Activated T-cell treated with anti-CD3 and anti-CD28 coated beads, Interleukin-2, amount 50 U/mL, for 48 hours (primary cell): ENCODE measurements at places on chromosomes 2 and 18.

DNA sequence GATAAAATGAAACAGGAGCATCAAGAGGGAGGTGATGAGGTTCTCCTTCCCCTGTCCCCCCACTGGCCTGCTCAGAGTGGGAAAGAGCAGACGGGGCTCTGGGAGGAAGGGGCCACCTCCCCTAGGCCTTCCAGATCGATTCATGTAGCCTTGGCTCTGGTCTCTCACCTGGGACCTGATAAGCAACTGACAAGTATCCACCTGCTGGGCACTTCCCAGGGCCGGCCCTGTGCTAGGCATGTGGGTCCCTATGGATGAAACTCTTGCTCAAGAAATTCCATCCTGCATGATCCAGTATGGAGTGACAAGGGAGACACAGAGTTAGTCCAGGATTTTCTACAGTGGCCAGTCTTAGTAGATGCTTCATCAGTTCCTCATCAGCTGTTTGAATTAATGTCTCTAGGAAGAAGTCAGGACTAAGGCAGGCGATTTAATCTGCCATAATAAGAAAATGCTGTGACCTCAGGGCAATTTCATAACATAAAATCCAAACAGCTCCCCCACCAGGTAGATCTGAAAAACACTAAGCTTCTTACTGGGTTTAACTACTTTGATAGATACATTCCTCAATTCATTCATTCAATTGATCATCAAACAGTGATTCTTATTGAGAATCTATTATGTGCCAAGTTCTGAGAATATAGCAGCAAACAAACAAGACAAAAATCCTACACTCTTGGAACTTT, 44.7 kb upstream of the ZFP36L2 start:
- no peak for DNase-seq

DNA sequence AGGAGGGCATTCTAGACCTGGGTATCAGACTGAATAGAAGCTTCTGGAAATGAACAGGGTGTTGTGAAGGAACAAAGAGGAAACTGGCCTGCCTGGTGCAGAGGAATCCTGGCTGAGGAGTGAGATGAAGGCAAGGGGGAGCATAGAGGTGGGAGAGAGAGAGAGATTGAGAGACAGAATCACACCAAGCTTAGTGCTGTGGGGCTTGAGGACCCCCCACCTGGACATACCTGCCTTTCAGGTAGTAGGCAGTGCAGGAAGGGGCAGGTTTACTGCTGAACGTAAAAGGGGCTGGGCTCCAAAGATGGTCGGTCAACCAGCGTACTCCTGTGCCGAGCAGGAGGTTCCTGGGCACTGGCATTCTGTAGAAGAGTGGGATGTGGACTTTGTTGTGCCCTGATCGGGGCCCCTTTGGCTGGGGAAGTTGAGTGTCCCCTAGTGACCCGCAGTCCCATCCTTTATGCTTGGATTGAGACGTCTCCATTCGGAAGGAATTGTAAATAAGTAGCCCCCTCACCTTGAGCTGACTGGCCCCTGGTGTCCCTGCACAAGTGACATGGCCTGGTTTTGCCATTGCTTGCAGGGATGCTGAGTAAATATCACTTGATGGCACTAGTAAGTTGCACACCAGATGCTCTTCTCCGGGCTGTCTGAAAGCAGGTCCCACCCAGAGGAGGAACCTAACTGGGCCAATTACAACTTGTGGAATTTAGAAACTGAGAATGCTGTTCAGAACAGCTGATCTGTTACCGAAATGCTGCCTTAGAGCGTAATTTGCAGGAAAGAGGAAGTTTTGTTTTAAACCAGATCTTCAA, 1.4 kb downstream of the UBE2F start:
- DNase-seq, result peak; percentile 56

DNA sequence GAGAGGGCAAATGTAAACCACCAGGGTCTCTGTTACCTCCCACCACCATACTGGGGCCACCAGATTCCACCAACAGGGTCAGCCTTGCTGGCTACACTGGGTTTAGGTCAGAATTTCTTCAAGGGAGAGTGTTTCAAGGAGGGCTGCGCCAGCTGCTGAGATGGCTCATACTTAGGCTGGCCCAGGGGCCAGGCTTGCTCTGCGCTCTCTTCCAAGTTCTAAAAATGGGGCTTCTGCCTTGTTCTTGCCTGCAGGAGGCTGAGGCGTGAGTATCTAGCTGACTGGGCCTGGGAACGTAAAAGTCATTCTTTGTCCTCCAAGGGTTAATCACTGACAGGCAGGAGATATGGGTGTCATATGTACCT, 28.1 kb downstream of the MRPL33 start:
- no peak for DNase-seq

DNA sequence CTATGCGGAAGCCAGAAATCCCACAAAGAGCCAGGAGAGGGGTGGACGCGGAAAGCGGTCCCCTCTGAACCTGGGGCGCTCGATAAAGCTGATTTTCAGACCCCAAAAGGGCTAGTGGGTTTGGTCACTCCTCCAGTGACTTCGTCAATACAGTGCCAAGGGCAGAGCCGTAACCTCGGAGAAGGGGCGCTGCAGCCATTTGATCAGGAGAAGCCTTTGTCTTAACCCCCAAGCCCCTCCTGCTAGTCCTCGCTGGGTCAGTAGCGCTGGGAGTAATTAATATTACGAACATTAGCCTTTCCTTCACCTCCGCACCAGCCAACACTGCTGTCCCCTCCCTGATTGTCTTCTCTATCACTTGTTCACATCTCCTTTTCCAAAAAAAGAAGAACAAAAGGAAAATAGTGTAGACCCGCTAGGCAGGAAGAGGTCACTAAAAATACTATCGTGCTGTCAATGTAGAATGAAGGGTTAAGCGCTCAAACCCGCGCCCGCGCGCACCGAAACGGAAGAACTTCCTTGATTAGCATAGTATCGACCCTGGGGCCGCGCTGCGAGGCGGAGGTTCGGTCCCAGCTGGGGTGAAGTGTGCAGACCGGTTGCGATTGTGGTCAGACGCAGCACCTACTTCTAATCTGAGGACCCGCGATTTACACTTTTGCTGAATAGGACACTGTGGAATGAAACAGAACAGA, 63.2 kb upstream of the MAPRE2 start:
- peak; percentile 72 for DNase-seq

GRCh38 chr2:46793423-46794416, 121.9 kb downstream of the MCFD2 start:
- DNase-seq, result no peak
